Islet precursor cell (in vitro differentiated cells): ENCODE measurements at places on chromosomes 5 and 9.

DNA sequence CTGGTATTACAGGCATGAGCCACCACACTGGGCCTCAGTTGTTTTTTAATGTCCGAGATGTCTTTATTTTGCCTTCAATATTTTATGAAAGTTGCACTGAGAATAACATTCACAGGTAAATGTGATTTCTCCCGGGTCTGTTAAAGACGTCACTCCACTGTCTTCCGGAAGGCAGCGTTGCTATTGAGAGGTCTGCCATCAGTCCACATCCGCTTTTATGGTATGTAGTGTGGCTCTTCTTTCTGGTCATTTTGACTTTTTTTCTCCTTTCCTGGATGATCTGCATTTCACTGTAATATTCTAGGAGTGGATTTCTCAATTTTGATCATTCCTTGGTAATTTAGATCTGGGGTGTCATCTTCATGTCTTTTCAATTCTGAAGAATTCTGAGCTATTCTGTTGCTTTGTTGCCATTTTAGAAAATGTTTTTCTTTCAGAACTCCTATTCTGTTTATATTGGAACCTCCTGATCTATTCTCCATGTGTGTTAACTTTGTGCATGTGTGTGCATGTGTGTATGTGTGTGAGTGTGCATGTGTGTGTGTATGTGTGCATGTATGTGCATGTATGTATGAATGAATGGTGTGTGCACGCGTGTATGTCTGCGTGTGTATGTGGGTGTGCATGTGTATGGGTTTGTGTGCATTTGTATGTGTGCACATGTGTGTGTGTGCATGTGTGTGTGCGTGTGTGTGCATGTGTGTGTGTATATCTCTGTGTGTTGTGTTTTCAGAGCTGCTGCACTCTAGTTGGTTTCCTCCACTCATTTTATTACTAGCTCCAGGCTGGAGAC lies 1.9 kb upstream of the LCN1 start:
- DNase-seq, result peak; percentile 4

GRCh38 chr5:173563246-173563645 lies 53.2 kb downstream of the BOD1 start:
- DNase-seq, result no peak

GRCh38 chr9:99326112-99326916 lies 104.2 kb downstream of the SEC61B start:
- DNase-seq, result no peak

DNA sequence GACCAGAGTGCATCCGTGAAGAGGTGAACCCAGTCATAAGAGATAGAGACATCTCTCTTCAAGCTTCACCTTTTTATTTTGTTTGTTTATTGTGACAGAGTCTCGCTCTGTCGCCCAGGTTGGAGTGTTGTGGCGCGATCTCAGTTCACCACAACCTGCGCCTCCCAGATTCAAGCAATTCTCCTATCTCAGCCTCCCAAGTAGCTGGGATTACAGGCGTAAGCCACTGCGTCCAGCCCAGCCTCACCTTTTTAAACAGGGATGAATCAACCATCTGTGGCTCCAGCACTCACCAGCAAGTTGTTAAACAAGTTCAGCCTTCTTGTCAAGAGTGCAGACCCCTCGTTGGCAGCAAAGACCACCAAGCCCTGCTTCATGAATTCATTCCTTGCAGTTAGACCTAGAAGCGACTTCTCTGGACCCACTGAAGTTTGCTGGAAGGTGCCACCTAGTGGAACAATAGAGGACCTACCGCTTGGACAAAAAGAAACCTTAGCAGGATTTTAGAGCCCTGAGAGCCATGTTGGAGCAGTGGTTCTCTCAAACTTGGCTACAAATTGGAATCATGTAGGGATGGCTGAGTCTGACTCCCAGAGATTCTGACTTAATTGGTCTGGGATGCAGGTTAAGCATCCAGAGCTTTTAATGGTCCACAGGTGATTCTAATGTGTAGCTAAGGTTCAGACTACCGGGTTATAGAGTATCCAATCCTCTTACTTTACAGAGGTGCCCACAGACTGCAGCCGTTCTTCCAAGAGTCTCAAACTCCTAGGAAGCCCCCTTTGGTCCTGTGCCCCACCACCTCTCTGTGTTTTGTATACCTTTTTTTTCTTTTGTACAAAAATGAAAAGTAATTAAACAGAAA lies 10.5 kb upstream of the GALNT10 start:
- DNase-seq, result no peak

- no peak for DNase-seq
Measured at GRCh38 chr5:141841378-141842180, 36.6 kb downstream of the PCDH1 start.

DNA sequence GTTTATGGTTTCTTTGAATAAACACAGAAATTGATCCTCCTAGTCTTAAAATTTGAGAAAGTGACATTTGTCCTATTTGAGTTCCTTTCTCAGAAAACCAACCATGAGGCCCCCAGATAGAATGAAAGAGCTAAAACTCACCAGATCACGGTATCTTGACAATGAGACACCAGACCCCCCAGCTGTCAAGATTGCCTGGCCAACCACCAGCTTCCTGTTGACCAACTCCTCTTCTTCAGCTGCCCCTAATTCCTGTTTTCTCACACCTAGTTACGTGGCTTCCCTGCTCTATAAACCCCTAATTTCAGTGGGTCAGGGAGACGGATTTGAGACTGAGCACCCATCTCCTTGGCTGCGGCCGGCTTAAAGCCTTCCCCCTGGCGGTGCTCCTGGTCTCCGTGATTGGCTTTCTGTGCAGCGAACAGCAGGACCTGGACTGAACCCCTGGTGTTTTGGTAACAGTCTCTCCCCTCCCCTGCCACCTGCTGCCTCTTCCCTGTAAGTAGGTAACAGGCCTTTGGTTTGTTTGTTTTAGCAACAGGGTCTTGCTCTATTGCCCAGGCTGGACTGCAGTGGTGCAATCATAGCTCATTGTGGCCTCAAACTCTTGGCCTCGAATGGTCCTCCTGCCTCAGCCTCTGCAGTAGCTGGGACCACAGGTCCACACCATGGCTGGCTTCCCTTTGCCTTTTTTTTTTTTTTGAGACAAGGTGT lies 4.8 kb upstream of the ENTPD2 start:
- DNase-seq, result no peak

DNA sequence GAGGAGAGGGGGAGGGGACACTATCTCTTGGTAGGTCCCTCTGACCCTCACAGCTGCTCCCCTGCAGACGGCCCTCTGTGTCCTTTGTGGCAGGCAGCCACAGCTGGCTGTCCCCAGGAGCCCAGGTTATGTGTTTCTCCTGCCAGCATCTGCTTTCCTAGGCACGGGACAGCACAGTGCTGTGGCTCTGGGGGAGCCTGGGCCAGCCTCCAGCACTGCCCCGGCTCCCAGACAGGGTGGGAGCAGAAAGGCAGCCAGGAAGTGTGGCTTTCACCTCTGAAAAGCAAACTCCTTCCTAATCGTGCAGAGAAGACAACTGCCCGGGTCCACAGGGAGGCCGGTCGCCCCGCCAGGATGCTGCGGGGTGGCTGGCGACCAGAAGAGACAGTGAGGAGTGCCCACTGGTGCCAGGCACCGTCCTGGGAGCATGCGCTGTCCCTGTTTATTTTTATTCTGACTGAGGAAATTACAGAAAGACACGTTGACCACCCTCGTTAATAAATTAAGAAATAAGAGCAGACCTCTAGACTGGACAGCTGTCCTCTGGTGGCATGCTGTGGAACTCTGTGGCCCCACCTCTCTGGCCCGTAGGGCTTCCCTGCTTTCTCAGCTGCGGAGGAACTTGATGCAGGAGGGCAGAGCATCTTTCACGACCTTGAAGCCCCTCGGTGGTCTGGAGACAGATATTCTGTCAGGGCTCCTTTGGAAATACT lies 240.3 kb downstream of the FANCC start:
- peak; percentile 50 for DNase-seq

DNA sequence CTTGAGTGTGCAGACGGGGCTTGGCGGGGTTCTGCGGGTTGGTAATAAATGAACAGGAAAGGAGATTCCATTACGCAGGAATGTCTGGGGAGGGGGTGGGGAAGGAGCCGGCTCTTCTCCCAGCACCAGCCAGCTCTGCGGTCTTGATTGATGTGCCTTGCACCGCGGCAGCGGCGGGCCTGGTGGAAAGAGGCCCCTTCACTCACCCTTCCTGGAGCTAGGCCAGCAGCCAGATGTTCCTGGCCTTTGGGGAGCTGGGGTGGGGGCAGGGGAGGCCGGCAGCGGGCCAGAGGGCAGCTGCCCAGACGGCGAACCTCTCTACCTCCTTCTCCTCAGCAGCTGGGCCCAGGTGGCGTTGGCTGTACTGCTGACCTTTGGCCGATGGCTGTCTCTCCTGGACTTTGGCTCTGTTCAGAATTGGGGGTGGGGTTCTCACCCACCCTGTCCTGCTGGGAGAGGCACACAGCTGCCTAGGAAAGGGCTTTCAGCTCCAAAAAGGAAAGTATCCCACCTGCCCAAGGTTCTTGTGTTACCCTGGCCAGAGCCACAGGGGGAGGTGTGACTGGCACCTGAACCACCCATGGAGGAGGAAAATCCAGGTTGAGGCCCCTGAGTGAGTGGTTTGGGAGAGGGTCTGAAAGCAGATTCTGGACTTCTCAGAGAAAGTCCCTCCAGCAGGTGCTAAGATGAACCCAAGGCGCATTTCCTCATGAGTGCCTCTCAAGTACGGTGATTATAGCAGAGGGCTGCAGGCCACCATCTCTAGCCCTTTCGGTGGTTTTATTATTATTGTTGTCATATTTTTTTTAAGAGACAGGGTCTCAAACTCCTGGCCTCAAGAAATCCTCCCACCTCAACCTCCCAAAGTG lies 58.0 kb upstream of the SYNPO start:
- DNase-seq, result peak; percentile 79

DNA sequence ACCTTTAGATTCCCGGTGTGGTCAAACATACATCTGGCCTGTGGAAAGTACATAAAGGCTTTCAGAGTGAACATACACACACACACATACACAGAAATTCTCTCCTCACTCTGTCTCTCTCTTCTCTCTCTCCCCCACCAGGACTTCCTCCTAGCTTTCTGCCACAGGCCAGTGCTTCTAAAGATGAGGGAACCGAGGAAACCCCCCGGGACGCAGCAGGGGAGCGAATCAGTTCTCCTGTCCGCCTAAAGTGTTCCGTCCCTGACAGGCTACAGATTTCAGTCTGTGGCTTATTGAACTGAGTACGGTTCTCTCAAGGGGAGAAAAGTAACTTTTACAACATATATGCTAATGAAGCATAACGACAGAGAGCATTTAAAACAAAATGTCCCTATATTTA lies 75.8 kb downstream of the MED27 start:
- no peak for DNase-seq

DNA sequence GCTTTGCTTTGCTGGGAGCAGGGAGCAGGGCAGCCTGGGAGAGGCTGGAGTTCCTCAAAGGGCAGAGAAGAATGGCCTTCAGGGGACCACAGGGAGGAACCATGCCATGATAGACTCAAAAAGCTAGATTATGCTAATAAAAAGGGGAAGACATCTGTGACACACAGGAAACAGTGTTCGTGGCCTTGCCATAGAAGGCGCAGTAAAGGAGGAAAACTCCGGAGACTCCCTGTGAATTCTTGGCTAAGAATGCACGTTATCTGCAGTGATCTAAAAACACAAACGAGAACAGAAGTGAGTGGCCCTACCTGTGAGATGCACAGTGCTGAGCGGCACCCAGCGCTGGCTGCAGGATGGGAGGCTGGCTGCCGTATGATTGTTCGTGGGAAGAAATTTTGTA lies 15.9 kb upstream of the LTC4S start:
- DNase-seq, result no peak

- DNase-seq, result peak; percentile 71
Measured at GRCh38 chr5:6583049-6583880, 49.6 kb downstream of the NSUN2 start.

- no peak for DNase-seq
Measured at GRCh38 chr9:7542693-7543092, 256.9 kb downstream of the DMAC1 start.

GRCh38 chr9:96448546-96449170 lies 1.3 kb upstream of the HABP4 start:
- no peak for DNase-seq
